GM03348 (cell line): ENCODE measurements at places on chromosomes 2 and 18.

- peak; percentile 67 for DNase-seq
Measured at GRCh38 chr2:200615247-200615646, 29.4 kb downstream of the AOX1 start.

GRCh38 chr18:75937306-75937705 is 509.8 kb upstream of the SMIM21 start:
- DNase-seq, result no peak

- DNase-seq, result no peak
Measured at GRCh38 chr2:218024336-218024735, 21.5 kb upstream of the TNS1 start.

DNA sequence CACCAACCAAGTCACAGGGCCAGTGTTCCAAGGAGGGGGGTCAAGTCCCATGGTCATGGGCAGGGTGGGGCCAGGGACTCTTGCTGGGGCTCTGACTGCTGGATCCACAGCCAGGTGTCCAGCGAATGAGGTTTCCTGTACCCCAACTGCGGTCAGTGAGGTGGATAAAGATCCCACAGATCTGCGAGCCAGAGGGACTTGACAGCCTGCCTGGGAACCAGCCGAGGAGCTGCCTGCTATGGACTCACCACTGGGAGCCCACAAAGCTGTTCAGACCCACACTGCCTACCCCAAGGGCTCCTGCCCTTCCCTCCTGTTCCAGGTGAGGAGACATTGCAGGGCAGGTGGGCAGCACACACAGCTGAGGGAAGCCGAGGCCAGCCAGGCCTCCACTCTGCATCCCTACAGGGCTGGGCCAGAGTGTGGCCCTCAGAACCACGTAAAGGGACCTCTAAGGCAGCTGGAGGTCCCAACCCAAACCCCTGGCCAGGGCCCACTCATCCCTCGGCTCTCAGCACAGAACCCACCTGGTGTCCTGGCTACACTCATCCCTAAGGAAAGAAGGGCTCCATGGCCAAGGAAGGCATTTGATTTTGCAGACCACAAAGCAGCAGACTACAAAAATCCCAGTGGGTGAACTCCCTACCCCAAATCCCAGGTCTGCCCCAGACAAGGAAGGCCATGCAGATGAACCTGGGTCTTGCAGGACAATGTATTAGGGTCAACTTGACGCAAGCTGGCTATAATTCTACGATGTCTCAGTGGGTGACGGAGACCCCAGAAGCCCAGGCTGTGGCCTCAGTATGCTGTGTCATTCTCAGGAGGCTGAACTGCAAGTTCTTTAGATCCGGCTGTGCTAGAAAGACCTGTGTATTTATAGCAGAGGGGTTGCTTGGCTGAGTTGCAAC is 209.2 kb downstream of the MGAT5 start:
- no peak for DNase-seq

- DNase-seq, result no peak
Measured at GRCh38 chr2:4077017-4077416, 373.6 kb downstream of the DCDC2C start.

GRCh38 chr2:160401895-160402294 is 91.7 kb downstream of the RBMS1 start:
- no peak for DNase-seq

DNA sequence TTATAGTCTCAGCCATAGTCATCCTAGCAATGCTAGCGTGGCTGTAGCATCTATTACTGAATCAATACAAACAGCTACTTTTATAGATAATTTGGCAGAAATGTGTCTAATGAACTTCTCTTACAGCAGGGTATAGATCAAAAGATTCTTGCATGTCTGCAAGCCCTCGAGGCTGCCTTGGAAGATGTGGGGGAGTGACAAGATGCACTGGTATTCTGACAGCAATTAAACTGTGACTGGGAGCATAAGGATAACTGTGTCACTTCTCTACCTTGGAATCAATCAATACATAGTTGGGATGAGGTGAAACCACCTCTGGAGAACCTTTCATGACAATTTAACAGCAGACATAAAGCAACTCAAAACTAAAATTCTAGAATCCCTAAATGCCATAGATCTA is 59.3 kb upstream of the MYO3B start:
- no peak for DNase-seq

- peak; percentile 81 for DNase-seq
Measured at GRCh38 chr18:13159579-13159978, 59.0 kb upstream of the LDLRAD4 start.
